ENCODE measurements at places on chromosomes 7 and 10. TPM values are rescaled to one million over a fixed set of nuclear protein-coding genes. Genes with fewer than 3 reads are reported as not detected.

- no peak for DNase-seq
These were observed 692 bp downstream of the NEURL1 start for GRCh38 chr10:103493916-103494877.

GRCh38 chr7:33614357-33615117, 290.8 kb upstream of the BMPER start:
- no peak for DNase-seq

- no peak for DNase-seq
These were observed 50.4 kb upstream of the ODAD2 start for GRCh38 chr10:28049286-28049685.

DNA sequence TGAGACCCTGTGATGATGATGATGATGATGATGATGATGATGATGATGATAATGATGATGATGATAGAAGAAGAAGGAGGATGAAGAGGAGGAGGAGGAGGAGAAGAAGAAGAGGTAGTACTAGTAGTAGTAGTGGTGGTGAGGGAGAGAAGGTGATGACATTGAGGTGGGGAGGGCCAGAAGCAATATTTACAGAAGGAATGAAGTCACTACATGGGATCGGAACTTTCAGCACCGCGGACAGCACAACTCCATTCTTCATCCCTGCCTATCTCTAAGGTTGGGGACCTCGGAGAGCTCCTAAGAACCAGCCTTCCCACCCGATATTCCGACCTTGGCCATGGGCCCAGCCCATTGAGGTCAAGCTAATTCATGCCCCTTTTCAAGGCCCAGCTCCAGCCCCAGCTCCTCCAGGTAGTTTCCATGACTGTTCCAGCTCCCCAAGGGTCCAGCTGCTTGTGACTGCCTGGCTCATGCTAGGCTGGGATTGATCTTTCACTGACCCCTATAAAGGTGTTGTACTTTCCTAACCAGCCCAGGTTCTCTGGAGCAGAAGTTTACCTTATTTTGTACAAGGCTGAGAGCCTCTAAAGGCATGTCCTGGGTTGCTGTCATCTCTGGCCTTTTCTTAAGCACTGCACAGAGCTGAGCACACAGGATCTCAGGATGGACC, 10.3 kb downstream of the CRHR2 start:
- DNase-seq = peak; percentile 39

- no peak for DNase-seq
These were observed 33.9 kb downstream of the ASB13 start for GRCh38 chr10:5632446-5632845.

DNA sequence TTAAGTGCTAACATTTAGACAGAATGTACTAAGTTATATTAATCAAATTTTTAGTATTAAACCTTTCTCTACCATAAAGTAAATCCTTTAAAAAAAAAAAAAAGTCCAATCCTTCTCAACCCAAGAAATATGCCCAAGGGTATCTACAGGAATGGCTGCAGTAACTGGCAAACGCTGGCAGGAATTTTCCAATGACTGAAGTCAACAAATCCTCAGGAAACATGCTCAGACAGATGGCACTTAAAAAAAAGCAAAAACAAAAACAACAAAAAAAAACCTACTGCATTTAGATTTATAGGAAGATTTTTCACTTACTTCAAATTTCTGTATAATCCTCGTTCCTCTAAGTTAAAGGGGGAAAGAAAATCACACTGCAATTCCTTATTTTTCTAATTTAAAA, 666 bp downstream of the SVIL start:
- DNase-seq = no peak

LEP gene
- polyA plus RNA-seq = 0.07 TPM

KNDC1 gene
- 4.3 TPM for polyA plus RNA-seq

SFTPA1 gene
- polyA plus RNA-seq = 81.8 TPM

EGR2 gene
- polyA plus RNA-seq = 5.0 TPM
